ENCODE measurements at places on chromosomes 2 and 18.

GRCh38 chr18:59907172-59907571, 7.4 kb downstream of the PMAIP1 start:
- DNase-seq: no peak

DNA sequence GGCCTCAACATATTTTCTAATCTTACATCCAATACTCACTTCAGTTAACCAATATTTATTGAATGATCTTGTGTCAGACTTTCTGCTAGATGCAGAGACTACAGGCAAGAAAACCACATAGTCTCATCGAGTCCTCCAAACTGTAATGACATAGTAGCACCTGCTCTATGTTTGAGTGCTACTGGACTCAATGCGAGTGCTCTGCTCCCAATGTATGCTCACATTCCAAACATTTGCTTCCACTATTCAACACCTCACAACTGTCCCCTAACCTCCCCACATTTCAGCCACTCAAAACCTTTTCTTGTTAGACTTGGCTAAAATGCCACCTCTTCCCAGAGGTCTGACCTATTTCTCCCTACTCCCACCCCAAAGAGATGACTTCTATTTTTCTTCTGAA, 65.2 kb downstream of the SLC66A3 start:
- no peak for DNase-seq

DNA sequence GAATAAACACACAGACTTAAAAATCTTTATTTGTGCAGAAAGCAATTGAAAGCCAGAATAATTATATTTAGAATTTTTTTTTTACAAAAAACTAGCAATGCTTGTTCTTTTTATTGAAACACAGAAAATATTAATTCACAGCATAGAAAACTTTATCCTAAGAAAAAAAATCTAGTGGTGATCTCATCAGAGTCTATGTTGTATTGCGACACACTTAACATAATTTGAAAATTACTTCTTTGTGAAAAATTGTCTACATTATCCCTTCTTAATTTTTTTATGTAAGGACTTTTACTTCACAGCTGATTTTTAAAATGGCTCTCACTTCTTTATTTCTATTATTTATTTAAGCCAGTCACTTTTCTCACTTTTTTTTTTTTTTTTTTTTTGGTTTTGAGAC, 103.4 kb downstream of the LDLRAD4 start:
- DNase-seq: no peak

DNA sequence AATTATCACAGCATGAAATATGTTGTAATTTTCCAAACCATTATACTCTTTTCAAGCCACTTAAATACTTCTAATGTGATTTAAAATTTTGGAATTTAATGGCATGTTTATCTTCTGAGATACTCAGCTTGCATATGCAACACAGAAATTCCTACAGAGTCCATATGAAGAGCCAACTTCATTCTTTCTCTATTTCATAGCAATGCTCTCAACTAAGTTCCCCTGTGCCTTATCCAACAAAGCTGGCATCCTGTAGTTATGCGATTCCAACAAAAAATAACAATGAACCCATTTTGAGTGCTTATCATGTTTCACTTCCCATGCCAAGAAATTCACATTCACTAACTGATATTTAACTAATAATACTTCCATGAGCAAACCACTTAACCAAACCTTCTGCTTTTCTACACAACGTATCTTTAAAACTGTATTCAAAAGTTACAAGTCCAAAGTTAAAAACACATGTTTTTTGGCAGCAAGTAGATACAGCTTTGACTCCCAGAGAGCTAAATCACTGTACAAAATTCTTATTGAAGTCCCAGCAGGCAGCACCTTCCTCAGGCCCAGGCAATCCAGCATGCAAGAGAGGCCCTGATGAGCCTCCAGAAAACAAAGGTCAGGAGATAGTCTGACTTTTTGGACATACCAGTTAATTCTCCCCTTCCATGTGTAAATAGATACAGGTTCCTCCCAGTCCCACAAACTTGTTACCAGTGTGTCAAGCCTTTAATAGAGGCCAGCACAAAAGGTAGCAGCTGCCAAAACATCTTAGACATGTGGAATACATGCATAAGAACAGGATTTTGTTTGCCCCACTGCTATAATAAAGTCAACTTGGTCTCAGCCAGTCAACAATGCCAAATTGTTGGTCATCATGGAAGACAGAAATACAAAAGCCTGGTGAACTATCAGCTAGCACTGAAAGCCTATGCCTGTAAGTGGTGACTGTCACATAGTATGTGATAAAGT, 113.1 kb upstream of the WDR75 start:
- no peak for DNase-seq

DNA sequence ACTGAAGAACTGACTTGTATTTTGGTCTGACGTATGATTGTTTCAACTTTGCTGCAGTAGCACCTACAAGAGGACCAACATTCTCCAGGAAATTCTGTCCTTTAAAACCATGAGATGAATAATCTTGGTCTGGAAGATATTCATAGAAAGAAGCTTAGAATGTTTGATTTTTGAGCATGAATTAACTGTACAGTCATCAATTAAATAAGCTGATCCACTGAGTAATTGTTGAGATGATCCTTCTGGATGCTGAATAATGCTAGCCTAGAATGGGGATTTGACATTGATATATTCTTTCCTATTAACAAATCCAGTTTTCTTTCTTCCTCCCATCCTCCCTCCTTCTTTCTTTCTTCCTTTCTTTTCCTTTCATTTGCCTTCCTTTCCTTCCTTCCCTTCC, 39.0 kb upstream of the CDK5R2 start:
- no peak for DNase-seq

GRCh38 chr2:122194546-122194945, 439.1 kb downstream of the TSN start:
- DNase-seq: no peak

GRCh38 chr2:189465478-189465877, 24.2 kb downstream of the WDR75 start:
- no peak for DNase-seq

DNA sequence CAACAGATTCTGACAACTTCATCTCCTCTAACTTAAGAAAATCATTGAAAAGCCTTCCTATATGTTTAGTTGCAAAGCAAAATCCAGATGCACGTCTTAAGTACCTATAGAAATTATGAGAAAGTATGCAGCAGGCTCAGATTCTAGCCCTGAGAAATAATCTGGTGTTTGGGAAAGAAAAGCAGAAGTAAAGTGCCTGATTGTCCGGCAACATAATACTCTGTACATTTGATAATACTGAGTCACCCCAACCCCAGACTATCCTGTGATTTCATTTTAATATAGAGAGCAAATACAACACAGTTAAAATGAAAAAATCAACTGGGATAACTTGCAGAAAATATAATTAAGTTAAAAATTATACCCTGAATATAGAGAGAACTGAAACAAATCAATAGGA, 13.5 kb downstream of the RFX8 start:
- no peak for DNase-seq

GRCh38 chr2:220309215-220309614, 681.8 kb downstream of the SLC4A3 start:
- DNase-seq: no peak

DNA sequence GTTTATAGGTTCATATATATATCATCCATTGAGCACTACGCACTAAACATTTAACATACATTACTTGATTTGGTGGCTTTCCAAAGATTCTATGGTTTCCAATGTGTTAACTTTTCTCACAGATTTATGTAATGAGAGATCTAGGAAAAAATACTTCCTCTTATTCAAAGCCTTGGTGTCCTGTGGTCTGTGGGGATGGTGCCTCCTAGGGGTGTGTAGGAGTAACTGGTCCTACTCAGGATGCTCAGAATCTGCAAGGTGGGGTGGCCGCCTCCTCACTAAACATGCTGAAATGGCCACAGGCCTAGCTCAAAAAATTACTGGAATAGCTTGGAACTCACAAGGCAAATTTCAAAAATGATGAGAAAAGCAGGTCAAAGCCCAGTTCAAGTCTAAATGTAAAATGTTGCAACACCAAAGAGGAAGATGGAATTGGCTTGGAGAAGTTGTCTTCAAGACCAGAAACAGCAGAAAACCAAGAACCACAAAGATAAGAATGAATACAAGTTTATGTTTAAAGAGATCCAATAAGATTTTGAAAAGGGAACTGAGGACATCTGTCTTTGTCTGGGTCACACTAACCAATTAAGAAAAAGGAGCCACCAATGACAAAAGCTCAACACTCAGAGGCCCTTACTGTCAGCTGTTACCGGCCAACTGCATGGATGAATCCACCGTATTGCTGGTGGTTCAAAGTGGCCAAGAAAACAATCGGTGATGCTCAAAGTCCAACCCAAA, 11.5 kb downstream of the GPR55 start:
- no peak for DNase-seq

DNA sequence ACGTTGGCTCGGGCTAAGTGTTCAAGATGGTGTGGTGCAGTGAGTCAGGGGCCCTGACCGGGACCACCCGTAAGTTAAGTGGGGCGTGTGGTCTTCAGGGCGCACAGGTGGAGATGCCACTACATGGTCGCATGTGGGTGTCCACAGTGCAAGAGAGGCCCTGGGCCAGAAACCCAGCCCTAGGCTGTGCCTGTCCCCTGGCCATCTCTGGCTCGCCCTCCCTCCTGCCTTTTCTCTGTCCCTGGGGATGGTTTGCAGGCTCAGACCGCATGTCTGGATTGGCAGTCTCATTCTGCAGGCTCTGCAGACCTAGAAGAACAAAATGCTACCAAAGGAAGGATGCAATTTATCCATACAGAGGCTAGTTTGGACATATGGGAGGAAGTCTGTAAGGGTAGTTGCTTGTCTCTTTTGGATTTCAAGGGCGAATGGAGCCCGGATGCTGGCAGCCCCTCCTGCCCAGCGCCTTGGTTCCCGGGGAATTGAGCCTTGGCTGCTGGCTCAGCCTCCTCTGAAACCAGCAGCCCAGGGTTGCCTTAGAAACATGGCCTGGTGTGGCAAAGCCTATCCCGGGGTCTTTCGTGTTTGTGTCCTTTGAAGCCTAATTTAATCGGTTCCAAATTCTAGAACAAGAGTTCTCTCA, 417.5 kb upstream of the HS6ST1 start:
- DNase-seq: no peak

Measured in naive thymus-derived CD4-positive, alpha-beta T cell (primary cell).